ENCODE measurements at places on chromosomes 7 and 10.

- no peak for DNase-seq
Observed at GRCh38 chr7:39702133-39702532, 78.8 kb downstream of the RALA start.

GRCh38 chr10:126867567-126868365 is 37.5 kb upstream of the DOCK1 start:
- DNase-seq = peak; percentile 91

- peak; percentile 26 for DNase-seq
Observed at GRCh38 chr7:84612981-84613681, 418.5 kb upstream of the SEMA3A start.

DNA sequence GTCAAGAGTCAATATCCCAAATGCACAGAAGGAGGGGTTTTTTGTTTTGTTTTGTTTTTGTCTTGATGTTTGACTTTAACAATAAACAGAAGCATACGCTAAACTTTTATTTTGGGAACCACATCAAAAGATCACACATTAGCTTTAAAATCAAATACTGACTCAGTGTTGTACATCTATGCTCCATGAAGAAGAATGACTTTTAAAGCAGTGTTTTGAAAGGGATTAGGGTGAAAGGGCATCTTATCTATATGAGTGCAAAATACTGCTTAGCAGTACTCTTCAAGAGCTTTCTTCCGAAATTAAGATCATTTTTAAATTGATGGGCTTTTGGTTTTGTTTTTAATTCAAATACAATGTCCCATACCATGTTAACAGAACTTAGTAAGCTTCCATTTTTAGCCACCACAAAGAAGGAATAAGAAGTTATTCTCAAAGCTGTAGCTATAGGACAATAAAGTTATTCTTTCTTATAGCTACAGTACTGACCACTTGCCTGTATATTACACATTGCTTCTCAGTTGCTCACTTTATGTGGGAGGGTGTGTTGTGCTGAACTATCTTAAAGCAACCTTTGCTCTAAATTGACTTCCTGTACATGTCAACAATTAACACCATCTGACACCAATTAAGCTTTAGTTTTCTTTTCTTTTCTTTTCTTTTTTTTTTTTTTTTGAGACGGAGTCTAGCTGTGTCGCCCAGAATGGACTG is 144.3 kb upstream of the KAT6B start:
- DNase-seq = no peak

- no peak for DNase-seq
Observed at GRCh38 chr10:114427124-114427852, 23.0 kb upstream of the AFAP1L2 start.

DNA sequence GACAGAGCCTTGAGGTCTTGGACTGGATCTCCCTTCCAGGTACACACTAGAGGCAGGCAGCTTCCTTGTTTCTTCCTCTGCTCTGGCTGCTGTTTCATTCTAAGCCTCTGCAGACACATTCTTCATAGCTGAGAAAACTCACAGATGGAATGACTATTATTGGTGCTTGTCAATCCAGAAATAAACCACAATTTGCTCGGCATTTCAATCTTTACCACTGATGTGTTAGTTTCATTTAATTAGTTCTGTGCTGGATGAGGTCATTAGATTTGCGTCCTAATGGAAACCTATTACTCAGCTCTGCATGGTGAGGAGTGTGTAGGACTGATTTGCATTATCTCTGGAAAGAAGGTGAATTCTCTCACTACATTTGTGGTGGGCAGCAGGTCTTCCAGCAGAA is 392.5 kb downstream of the NRG3 start:
- no peak for DNase-seq

Measured in fibroblast of the conjunctiva (primary cell).